ENCODE measurements at places on chromosomes 12 and 14. TPM values are rescaled to one million over a fixed set of nuclear protein-coding genes. Genes with fewer than 3 reads are reported as not detected.

Gene ADAM20
- total RNA-seq, result 0.78 TPM

Gene FOXG1
- not detected for total RNA-seq

Gene RBM23
- 48.1 TPM for total RNA-seq

Gene KIF26A
- total RNA-seq, result 6.8 TPM

Gene MARS1
- 89.2 TPM for total RNA-seq

Gene KLRG1
- total RNA-seq, result 3.1 TPM

Gene WNT1
- not detected for total RNA-seq

Gene LGR5
- total RNA-seq, result not detected

Gene A2M
- 588 TPM for total RNA-seq

Gene ALKBH1
- total RNA-seq, result 8.3 TPM

Gene DDX55
- total RNA-seq, result 5.1 TPM

Gene KRT3
- total RNA-seq, result not detected
